Progenitor cell of endocrine pancreas (in vitro differentiated cells): ENCODE measurements at places on chromosomes 4 and X.

DNA sequence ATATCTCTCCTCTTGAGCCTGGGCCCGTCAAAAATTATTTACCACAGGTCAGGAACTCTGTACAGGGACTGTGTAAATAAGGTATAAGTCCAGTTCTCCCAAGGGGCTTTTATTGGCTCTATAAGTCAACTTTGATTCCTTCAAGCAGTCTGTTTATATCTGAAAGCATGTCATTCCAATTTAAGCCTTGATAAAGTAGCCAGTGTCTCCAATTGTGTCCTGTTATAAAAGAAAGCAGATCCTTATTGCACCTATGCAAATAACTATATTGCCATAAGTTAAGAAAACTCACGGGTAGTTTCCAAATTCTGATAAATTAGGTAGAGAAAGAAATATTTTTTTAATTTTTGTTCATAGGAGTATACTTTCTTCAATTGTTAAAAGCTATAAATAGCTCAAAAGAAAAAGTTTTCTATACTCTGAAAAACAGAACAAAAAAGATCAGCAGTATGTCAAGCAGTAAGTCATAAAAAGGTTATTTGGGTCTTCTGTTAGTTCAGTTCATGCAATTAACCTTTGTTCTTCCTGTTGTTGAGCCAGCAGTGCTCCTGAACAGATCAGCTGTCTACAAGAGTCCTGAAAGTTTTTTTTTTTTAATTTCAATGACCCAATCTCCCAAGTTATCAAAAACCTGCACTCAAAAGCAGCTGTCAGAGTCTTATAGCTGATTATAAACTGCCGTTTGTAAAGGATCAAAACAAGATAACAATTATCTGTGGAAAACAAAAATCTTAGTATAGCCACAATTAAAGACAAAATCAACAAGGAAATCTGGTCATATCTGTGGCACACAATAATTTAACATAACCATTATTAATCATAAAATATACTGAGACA is 178.4 kb upstream of the GALNT7 start:
- DNase-seq: no peak

DNA sequence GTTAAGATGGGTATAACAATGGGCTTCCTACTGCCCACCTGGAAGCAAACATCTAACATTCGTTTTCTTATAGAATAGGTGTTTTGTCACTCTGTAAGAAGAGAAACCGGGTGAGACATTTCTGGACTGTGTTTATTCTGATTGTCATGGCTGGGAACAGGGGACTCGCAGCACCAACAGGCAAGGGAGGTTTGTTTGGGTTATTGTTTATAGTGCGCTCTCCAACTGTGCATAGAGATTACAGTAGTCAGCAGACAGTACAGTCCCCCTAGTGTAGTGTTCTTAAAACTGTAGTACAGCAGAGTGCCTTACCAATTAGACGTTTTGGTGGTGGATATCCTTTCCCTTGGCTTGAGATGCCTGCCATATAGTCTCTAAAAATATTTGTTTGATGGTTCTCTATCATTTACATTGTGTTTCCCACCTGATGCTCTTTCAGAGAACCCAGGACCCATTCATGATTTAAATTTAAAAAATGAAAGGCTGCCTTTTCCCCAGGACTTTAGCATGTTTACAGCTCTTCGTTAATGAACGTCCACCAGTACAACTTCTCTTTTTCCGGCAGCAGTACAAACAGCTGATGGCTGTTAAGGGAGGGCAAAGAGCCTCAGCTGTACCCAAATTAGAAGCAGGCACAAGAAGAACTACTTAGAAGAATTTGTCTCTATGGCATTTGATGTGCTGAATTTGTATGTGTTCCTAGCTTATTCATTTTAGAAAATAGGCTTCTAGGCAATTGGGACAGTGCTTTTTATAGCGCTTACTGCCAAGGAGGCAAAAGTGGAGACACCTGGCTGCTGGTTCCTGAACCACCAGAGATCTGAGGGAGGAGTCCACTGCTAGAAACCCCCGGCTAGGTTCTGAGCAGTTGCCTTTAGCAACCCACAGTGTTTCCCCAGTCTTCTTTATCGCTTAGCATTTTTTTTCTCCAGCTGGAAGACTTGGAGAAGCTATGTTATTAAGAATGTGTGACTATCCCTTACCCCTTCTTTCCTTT is 1.0 kb upstream of the RNF150 start:
- no peak for DNase-seq

GRCh38 chr4:168886351-168886750 is 123.7 kb downstream of the CBR4 start:
- DNase-seq: no peak

GRCh38 chr4:92447255-92447905 is 143.6 kb downstream of the GRID2 start:
- DNase-seq: no peak

GRCh38 chrX:17214962-17215361 is 160.0 kb upstream of the NHS start:
- DNase-seq: no peak

GRCh38 chr4:114103908-114104307 is 124.5 kb upstream of the ARSJ start:
- no peak for DNase-seq

- DNase-seq: no peak
Observed at GRCh38 chrX:112664924-112665323, 14.8 kb downstream of the LHFPL1 start.

DNA sequence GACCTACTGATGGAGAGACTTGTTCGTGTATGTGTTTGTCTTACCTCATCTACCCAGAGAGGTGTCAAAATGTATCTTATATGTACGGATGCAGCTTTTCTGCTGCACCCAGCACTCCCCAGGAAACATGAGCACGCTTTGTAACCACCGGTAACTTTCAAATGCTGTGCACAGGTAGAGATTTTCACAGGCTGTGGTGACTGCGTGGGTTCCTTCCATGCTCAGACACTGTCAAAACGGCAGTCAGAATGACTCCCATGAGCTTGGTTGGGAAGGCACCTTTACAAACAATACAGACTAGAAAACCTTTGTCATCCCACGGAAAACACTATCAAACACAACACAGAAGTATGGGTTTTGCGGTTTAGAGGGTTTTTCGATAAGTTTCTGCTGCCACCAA is 28.2 kb downstream of the F11 start:
- no peak for DNase-seq

GRCh38 chr4:162347842-162348213 is 184.0 kb upstream of the FSTL5 start:
- DNase-seq: no peak

- DNase-seq: no peak
Observed at GRCh38 chr4:174575436-174575835, 53.1 kb upstream of the HPGD start.

DNA sequence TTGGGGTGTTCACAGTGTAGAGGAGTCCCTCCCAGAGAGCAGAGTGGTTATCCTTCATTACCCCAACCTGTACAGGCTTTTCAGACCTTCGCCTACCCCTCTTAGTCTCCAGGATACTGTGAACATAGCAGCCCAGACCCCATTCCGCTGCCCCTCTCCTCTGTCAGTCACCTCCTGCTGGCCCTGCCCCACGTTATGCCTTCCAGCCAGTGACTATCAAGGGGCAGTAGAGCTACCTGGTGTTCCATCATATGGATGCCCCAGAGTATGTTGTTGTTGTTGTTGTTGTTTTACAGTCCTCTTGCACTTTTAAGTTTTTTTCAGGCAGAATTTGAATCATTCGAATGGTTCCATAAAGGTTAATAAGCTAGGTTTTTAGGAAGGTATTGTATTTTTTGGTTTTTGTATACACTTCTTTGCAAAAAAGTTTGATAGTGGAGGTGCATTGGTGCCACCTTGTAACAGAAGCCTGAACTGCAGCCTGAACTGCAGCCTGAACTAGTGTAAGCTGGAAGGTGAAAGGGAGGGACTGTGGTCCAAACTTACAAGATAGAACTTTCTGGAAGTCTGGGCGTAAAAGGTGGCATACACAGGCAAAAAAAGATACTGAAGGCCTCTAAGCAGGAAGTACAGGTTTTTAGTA is 101.4 kb upstream of the RAB40AL start:
- no peak for DNase-seq

DNA sequence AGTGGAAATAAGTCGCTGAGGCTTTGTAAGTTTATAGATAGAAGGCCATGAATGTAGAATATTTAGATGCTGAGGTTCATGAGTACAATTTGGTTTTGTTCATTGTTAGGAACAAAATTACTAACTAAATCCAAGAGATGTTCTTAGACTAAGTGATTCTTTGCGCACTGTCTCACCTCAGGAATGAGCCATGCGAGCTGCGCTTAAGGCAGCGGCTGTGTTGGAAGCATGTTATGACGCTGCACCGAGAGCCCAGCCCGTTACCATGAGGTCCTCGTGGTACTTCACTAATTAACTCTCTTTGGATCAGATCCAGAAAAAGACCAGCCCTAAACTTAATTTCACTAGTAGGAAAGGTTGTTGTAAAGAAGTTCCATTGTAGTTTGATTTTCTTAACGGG is 166.2 kb downstream of the RAPGEF2 start:
- no peak for DNase-seq

- DNase-seq: no peak
Observed at GRCh38 chrX:101258259-101258581, 32.9 kb downstream of the TAF7L start.

GRCh38 chr4:147362938-147363337 is 118.0 kb upstream of the EDNRA start:
- no peak for DNase-seq

DNA sequence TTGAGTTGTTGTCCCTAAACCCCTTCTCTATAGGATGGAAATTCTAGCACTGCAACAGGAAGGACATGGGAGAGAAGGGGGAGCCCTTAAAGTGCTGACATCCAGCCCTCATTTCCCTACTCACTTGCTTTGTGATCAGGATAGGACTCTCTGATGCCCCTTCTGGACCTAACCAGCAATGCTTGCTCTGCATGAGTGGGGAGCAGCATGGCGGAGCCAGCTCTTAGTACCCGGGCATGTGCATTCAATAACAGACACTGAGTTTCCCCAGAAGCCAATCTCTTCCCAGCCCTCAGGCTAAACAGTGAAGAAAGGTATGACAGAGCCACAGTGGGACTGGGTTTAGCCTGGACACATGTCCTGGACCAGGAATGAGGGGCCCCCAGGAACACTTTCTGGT is 14.0 kb downstream of the SOD3 start:
- DNase-seq: no peak

DNA sequence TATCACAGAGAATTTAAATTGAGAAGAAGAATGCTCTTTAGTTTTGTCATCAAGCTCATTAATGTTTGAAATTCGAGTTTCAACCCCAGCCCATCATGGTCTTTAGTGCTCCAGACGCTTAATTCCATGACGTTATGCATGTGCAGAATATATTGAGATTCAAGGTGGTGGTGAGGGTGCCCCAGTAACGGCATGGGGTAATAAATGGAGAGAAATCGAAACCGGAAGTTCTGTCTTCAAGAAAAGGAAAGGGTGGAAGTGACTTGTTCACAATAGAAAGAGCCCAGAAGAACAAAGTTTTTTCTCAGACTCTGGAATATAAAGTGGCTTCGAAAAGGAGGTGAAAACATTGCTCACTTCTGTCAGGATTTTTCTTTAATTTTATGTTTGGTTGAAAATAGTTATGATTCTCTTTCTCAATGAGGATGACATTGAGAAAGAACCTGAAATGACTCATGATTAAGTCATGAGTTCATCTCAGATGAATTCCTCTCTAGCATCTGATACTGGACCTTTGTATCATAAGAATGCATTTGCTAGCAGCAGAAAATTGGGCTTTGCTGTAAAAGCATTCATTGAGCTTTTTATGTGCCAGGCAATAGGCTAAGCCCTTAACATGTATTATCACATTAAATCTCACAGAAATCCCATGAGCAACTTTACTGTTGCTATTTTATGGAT is 779 bp upstream of the DDX60L start:
- no peak for DNase-seq

DNA sequence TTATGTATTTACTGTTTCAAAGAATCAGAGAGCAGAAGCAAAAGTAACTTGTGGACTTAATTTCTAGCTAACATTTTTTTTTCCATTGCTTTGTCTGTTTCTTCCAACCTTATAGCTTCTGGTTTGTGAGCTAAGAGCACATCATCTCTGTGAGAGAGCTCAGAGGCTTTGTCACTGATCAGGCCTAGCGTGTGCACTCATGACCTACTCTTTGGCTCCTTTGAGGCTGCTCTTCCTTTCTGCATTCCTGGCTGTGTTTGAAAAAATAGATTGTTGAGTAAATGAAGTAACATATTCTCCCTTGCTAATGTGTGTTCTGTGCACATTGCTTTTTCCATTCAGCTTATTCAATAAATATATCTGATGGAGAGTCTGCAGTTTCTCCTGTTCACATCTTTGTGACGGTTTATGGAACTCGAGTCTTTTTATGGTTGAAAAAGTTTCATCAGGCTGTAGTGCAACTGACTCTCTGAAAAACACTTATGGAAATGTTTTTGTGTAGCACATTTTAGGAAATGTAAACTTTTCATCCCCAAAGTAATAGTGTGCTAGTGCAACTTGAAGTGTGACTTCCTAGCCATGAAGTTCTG is 133.0 kb downstream of the RAPGEF2 start:
- no peak for DNase-seq

- DNase-seq: no peak
Observed at GRCh38 chrX:68834371-68835103, 5.7 kb downstream of the EFNB1 start.

DNA sequence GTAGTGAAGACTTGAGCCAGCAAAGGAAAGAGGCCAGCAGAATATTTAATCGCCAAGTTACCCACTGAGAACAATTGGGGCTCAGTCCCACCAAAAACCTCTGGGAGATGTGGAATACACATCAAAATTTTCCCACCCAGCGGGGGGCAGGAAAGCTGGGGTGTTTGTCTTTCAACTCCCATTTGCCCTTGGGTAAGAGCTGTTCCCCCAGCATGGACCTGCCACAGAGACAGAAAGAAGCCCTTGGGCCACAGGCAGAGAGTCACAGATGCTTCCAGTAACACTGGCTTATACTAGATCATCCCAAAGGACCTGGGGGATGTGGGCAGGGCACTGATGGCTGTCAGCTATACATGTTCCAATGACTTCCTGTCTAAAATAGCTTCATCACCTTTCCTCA is 18.9 kb upstream of the FBXW7 start:
- no peak for DNase-seq

DNA sequence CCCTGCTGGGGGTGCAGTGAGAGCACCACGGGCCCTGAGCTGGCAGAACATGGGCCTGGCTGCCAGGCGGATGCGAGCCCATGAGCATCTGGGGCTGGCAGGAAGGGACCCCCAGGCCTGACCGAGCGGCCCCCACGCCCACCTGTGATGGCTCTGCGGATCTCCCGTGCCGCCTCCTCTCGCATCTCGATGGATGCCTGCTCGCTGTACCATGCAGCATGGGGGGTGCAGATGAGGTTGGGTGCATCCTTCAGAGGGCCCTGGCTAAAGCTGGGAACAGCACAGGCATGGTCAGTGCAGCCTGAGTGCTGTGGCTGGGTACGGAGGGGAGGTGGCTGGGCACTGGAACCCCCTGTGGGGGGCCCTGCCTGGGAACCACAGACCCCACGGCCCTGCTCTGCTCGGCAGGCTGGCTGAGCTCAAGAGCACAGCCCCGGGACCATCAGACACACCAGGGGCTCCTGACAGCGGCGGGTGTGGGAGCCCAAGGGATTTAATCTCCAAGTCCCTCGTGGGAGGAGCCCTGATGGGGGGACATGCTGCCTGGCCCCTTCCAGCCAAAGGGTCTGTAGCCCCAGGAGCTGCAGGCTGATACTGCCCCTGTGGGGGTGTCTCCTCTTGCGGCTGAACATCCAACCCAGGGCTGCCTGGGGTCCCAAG is 35.5 kb downstream of the CTBP1 start:
- no peak for DNase-seq
